Skin of body (tissue), 3 donors: ENCODE measurements at places on chromosomes 4 and X. TPM values are rescaled to one million over a fixed set of nuclear protein-coding genes. Genes with fewer than 3 reads are reported as not detected.
A peak's percentile ranks its signal among the peaks of the same experiment; 100 is the strongest.

C4orf50 gene
- 0.10 TPM for total RNA-seq

CXCL3 gene
- total RNA-seq, result 0.49 TPM

HELT gene
- total RNA-seq, result 0.30 TPM

MAP3K15 gene
- 0.49 TPM for total RNA-seq

DNA sequence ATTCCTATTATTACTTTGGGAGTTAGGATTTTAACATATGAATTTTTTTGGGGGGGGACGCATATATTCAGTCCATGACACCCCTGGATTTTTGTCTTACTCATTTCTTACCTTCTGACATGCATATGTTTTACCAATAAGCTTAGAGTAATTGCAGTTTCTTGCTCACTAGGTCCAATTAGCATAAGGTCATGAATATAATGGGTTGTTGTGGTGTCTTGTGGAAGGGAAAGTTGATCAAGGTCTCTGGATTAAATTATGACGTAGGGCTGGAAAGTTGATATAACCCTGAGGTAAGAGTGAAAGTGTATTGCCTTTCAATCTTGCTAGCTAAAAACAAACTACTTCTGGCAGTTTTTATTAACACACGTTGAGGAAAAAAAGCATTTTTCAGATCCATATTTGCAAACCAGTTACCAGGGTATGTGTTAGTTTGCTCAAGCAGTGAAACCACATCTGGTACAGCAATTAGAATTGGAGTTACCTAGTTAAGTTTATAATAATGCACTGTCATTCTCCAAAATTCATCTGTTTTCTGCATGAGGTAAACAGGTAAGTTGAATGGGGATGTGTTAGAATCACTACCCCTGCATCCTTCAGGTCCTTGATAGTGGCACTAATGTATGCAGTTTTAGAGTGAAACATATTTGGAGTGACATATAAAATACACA is 32.0 kb downstream of the STIM2 start:
- no peak for DNase-seq

DNA sequence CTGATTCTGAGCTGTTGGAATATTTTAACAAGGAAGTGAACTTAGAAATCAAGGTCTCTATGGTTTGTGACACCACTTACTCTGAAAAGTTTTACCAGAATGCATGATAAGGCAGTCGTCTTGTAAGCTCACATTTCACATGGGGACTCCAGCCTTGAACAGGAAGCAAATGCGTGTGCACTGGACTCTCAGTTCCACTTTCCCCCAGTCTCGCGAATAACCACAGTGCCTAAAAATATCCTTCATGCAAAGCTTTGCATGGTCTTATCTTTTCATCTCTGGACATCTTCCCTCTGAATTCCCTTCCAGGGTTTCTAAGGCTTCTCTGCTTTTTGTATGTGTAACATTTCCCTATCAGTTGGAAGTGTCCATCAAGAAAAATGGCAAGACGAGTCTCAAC is 581.8 kb downstream of the NLGN4X start:
- DNase-seq, result no peak

GRCh38 chrX:66164470-66164869 is 423 bp downstream of the HEPH start:
- DNase-seq, result no peak

GRCh38 chr4:124000233-124000632 is 603.6 kb downstream of the SPRY1 start:
- no peak for DNase-seq

DNA sequence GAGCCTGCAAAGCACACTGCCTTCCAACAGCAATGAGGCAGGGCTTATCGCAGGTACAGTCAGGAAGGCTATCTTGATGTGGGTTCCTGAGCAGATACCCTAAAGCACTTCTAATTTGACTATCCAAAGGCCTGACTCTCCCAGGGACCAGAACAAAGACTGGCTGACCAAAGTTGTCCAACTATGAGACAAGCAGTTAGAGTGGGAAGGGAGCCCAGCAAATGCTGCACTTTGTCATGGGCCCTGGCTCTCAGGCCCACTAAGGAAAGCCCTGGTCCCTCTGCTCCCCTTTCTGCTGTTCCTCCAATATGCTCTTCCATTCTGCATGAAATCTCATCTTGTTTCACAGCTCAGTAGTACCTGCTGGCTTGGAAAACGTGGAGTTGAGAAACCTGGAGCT is 391.0 kb downstream of the RAB28 start:
- no peak for DNase-seq

DNA sequence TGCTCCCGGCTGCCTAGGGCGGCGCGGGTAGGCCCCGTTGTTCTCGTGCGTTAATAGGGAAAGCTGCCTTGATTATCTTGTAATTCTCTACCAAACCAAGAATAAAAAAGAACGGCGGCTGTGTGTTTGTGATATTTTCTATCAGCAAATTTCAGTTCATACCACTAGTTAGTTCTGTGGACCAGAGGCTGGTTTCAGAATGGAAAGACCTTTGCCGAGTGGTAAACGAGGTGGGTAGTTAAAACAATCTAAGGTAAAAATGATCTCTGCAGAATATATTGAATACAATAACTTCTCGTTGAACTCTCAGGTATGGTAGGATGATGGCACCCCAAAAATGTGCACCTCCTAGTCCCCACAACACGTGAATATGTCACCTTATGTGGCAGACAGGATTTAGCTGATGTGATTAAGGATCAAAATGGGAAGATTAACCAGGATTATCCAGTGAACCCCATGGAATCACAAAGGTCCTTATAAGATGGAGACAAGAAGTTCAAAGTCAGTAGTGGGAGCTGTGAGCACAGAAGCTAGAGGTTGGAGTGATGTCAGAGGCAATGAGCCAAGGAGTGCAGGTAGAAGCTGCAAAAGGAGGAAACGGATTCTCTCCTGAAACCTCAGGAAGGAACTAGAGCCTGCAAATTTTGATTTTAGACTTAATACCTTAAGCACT is 574 bp upstream of the CFAP97 start:
- DNase-seq, result peak; percentile 34

DNA sequence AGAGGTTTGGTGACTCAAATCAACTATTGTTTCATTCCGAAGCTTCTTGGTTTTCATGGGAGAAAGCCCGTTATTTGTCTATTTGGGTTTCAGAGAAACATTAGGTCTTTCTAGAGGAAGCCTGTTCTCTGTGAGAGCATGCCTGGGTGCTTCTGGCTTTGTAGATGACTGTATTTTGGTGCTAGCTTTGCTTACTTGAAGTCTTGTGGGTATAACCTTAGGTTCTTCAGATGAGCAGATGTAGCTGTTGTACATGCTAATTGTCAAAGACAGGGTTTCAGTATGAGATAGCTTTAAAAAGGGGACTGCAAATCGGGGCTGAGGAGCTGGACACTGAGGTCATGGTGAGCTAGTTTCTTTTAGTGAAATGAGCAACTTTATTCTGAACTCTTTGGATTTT is 7.9 kb upstream of the STOX2 start:
- DNase-seq, result no peak

DNA sequence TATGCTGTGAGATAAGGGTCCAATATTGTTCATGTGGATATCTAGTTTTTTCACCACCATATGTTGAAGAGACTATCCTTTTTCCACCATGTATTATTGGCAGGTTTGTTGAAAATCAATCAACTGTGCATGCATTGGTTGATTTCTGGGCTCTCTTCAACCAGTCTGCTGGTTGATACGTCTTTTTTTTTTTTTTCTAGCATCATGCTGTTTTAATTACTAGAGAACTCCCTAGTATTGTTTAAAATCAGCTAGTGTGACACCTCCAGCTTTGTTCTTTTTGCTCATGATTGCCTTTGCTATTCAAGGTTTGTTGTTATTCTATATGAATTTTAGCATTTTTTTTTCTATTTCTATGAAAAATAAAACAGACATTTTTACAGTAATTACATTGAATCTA is 123.9 kb downstream of the SLC7A11 start:
- DNase-seq, result no peak

- no peak for DNase-seq
These were observed 189.9 kb downstream of the BMPR1B start for GRCh38 chr4:94947681-94948108.

GRCh38 chr4:38612646-38613414 is 51.2 kb upstream of the KLF3 start:
- peak; percentile 32 for DNase-seq

DNA sequence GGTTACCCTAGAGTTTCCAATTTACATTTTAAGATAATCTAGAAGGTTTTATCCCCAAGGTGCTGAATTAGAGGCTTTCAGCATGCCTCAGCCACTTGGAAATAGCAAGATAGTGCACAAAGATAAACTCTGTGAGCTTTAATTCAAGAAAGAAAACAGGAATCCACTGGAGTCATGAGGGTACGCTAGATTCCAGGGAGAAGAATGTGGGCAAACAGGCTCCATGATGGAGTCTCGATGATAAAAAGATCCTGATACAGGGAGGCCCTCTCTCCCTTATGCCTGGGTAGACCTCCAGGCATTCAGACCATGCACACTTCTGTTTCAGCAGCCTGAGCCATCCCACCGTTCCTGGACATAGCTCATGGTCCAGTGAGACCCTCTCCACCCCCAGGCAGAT is 344.6 kb upstream of the LCORL start:
- DNase-seq, result no peak
